ENCODE measurements at places on chromosomes 11 and 22. TPM values are rescaled to one million over a fixed set of nuclear protein-coding genes. Genes with fewer than 3 reads are reported as not detected.
A peak's percentile ranks its signal among the peaks of the same experiment; 100 is the strongest.

The MUC2 gene
- 0.03 TPM for polyA plus RNA-seq

The TST gene
- polyA plus RNA-seq, result 55.9 TPM

The ZBTB16 gene
- polyA plus RNA-seq, result 1.4 TPM

The MPPED1 gene
- 1.5 TPM for polyA plus RNA-seq

DNA sequence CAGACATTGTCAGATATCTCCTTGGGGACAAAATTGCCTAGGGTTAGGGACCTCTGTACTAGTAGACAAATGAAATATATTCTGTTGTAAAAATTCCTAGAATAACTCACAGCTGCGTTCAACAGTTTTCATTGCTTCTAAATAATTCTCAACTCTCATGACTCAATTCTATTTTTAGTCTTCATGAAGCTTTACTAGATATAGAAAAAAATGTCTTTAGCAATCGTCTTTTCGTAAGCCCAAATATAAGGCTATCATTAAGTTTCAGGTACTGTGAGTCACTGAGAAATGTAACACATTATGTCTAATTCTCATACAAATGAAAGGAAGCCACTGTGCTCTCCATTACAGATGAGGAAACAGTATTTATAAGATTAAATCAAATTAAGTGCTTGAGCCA, 6.4 kb downstream of the MMP12 start:
- DNase-seq, result peak; percentile 19

GRCh38 chr11:112485280-112485679, 224.6 kb upstream of the PLET1 start:
- no peak for DNase-seq

GRCh38 chr22:41793871-41794270, 6.6 kb upstream of the CCDC134 start:
- DNase-seq, result no peak

DNA sequence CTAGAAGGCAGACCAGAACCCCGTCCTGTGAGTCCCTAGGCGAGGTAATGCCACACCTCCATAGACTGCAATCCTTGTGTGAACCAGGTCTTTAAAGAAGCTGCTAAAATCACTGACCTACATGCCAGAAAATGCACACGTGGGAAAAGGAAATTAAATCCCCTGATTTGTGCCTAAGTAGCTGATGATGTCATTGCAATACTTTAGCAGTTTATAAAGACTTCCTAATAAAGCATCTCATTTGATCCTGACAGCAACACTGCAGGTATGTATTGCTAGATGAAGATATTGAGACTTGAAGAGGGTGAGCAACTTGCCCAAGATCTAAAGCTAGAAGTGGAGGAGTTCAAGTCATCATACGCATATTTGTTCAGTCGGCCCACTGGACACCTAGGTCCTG, 107.2 kb downstream of the RRAS2 start:
- no peak for DNase-seq

DNA sequence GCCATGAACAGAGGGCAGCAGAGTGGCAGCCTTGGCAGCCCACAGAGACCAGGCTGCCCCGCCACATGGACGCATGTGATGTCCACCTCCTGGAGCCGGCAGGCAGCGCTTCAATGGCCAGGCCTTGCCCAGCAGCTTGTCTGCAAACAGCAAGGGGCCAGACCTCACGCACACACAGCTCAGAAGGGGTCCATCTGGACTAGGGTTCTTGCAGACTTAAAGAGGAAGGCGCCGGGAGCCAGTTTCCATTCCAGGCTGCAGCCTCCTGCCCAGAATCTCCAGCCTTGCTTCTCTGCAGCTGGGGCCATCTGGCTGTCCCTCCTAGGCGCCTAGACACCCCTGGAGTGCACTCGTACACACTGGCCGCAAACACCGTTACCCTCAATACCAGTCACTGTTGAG, 91.9 kb upstream of the TMEM45B start:
- DNase-seq, result no peak

DNA sequence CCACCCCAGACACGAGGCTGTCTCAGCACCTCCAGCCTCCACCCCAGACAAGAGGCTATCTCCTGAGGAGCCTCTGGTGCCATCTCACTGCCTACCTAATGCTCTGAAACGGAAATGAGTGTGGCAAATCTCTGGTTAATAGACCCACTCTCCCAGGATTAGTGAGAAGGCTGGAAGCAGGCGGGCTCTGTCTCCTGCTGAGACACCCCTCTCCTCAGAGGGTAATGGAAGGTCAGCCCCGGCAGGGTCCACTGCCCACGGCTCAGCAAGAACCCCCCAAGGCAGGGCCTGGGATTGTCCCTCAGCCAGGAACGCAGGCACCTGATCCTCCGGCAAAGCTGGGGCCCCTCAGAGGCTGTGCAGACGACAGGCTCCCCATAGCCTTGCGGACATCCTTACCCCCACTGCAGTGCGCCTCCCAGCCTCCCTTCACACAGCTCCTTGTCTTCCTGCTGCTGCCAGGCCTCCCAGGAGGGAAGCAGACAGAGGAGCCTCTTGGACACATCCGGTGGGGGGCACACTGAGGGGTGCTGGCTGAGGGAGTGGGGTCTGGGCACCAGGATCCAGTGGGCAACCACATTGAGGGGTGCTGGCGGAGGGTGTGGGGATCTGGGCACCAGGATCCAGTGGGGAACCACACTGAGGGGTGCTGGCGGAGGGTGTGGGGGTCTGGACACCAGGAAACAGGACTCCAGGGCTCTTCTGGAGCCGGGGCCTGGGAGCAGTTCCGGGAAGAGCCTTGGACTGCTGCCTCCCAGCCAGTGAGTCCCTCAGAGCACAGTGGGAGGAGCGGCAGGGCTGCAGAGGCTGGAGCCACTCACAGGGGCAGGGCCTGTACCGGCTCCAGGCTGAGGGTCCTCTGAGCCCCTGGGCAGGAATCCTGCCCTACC, 13.1 kb downstream of the CHID1 start:
- DNase-seq, result no peak

GRCh38 chr11:111659201-111660115, 57.2 kb downstream of the SIK2 start:
- no peak for DNase-seq

DNA sequence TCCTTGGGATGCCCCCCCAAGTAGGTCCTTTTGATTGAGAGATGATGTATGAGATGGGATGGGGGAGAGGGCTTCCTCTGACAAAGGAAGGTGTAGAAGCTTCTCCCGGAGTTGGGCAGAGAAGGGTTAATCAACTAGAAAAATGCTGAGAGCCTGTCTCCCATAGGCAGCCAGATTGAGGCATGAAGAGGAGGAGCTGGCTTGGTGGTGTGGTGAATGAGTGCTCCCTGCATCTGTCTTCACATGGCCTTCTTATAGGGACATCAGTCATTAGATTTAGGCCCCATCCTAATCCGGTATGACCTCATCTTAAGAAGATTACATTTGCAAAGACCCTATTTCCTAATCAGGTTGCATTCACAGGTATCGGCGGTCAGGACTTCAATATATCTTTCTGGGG, 61.1 kb downstream of the NFAM1 start:
- no peak for DNase-seq

DNA sequence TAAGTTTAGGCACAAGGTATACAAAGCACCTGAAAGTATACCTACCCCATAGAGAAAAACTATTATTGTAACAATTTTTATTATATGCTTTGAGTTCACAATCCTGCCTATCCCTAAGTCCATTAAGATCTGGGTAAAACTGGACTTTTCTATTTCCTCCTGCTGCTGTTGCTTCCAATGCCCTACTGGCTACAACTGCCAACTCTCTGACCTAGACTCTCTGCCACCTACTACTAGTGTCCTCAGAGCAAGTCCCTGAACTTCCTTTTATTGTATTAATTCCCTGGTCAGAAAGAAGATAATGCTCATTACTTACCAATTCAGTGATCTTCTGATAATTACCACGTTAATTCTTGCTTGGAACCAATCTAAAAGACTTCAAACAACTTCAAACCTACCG, 70.3 kb downstream of the RBFOX2 start:
- DNase-seq, result no peak

DNA sequence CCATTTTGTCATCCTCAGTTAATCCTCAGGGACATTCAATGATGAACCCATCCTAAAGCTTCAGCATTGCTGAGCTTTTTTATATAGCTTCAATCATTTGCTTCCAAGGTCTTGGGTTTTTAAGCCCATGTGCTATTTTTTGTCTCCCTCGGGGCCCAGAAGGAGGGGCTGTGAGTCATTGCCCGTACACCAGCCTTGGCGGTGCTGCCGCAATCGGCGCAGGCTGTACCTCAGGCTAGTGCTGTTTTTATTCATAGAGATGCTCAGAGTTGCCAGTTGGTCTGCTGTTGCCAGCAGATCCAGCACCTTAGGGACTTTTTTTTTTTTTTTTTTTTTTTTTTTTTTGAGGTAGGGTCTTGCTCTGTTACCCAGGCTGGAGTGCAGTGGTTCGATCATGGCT, 35.5 kb downstream of the ACO2 start:
- no peak for DNase-seq

- no peak for DNase-seq
These were observed 227.5 kb downstream of the NTM start for GRCh38 chr11:131597890-131598289.

DNA sequence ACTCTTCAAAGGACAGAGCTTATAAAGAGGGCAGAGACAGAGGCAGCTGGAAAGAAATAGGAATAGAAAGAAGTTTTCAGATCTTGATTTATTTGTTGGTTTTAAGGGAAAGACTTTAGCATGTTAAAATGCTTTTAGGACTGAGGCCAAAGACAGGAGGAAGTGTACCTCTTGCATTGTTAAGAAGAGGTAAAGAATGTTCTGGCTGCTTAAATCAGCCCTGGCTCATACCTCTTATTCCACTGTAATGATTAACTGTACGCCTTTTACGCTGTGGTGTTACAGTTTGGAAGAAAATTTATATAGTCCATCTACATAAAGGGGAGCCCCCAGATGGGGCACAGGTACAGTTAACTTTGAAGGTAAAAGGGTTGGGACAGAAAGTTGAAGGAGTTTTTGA, 10.1 kb upstream of the MPZL2 start:
- DNase-seq, result no peak

DNA sequence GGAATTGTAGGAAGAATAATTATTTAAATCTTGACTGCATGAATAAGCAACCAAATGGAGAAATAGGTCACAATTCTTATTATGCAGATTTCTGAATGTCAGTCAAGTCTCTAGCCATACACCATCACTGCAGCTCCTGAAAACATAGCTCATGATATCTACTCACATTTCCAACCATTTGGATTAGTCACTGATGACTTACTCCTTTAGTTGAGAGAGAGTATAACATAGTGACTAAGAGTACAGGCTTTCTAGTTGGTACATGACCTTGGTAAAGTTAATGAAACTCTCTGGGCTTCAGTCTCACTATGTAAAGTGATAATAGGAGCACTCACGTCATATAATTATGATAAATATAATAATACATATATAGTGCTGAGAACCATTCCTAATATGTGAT, 265.2 kb downstream of the KCNA4 start:
- no peak for DNase-seq

- DNase-seq, result no peak
These were observed at the start of gene CLCF1 for GRCh38 chr11:67372993-67373647. Gene CLCF1 (minus strand): TSS chr11:67373598. CDS start chr11:67373539, 59 bp downstream.

Measured in renal cortex interstitium (tissue), 15 donors.